ENCODE measurements at places on chromosomes 2 and 18.

GRCh38 chr18:25230658-25231326, 121.2 kb downstream of the ZNF521 start:
- DNase-seq = no peak

DNA sequence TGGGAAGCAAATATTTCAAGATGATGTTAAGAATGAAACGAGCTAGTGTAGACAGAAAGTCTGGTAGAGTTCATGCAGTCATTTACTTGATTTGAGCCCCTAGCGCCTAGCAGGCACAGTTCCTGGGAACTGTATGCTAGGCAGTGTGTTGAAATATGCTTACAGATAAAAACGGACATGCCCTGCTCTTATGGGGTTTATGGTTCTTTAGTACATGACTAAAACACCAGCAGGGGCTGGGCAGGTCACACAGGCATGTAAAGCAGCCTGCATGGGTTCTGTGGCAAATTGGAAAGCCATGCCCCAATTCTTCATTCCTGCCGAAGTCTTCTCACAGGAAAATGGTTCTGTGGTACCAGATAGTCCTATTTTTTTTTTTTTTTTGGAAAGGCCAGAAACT, 27.3 kb upstream of the MGAT5 start:
- DNase-seq = no peak

DNA sequence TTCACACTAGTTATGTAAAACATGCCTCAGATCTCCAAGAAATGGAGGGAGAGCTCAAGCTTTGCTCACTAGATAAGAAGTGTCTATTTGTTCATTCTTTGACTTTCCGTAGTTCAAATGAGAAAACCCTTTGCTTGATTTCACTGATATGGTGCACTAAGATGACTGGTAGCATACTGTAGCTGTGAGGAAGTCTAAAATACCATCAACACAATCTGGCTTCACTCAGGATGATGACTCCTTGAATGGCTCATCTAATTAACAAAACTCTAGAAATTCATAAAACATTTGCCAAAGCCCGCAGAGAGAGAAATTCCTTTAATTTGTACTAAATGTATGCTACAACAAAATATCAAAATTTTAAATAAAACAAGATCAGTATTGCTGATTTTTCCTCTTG, 152.8 kb upstream of the STK17B start:
- DNase-seq = no peak

DNA sequence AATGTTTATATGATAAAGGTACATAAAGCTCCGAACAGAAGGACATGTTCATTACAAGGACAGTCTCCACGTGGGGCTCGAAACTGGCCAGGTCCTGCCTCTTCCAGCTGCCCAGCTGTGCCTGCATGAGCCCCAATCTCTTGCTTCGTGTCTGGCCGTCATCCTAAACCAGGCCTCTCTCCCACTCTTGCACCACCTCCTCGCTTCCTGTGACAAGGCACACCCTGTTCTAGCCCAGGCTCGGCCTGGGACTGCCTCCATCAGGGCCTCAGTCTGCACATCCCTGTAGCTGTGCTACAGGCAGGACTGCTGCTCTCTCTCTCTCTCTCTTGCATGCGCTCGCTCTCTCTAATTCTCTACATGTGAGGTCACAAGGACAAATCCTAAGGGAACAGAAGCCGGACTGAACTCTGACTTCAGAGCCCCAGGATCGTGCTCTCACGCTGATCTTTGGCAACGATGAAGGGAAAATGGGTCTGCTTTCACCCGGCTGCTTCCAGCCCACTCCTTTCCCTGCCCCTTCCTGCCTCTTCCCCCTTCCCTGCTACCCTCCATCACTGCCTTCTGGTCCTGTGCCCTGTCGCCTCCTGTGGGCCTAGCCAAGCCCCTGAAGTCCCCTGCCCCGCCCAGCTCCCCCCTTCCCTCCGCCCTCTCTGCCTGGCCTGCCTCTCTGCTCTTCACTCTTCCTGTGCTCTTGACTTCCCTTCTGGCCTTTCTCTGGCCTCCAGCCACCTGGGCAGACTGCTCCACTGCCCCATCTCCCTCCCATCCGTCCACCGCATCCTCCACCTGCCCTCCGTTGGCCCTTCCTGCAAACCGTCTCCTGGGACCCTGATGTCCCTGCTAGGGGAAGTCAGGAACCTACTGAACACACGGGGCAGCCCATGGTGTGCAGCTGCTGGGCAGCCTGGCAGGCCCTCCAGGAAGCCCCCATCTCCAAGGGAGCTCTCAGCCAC, 7.8 kb upstream of the GPR55 start:
- no peak for DNase-seq

- no peak for DNase-seq
These were observed 136.0 kb downstream of the CTIF start for GRCh38 chr18:48674758-48675351.

DNA sequence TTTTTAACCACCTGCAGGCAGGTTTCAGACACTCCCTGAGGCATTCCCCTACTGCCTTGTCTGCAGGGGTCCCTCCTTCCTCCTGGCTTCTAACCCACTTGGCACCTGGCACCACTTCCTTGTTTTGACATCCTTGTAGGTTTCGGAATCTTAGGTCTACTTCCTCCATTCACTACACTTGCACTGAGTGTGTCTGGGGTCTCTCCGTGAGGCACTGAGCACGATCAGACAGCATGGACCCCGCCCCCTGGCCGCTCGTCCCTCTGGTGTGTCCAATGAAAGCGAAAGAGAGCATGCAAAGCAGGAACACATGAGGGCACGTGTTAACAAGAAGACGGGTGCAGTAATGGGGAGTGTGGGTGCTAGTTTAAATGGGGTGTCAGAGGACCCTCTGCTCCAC, 63.8 kb downstream of the HAUS1 start:
- no peak for DNase-seq

GRCh38 chr18:22330508-22330907, 87.2 kb downstream of the CTAGE1 start:
- DNase-seq = no peak

DNA sequence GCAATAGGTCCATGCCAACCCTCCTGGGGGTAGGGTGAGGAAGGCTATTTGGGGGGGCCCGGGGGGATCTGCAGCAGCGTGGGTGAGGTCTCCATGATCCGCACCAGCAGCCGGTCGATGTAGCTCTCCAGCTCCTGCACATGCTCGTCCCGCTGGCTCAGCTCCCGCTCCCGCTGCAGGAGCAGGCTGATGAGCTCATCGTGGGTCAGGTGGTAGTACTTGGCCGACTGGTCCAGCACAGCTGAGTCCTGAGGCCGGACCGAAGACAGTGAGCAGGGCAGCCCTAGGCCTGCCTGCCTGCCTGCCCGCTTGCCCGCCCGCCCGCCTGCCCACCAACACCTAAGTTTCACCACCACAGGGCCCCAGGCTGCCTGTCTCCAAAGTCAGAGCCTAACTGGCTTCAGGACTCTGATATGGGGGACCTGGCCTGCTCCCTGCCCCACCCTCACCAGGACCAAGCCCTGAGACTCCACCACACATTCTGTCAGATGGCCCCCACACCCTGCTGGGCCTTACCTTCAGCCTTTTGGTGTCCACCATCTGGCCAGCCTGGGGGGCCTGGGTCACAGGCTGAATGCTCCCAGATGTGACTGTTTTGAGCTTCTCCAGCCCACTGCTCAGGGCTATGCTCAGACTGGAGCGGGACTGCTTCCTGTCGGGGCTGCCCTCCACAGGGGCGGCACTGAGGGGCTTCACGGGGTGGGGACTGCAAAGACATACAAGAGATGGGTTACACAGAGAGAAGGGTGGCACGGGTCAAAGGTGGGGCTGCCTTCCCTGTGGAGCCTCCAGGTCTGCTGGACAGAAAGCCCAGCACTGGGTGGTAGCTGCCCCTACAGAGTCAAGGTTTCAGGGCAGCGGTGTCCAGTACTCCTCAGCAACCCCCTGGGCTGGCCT, 4.2 kb upstream of the SFXN5 start:
- DNase-seq = no peak

- DNase-seq = no peak
These were observed 160.4 kb upstream of the TMEM200C start for GRCh38 chr18:6055711-6056110.

All from CD4-positive, alpha-beta T cell treated with Interleukin-6 at 100 ng/mL for 8 hours (primary cell).